Astrocyte of the spinal cord (primary cell): ENCODE measurements at places on chromosomes 6 and 20.

GRCh38 chr6:114140416-114140815 lies 169.5 kb upstream of the HDAC2 start:
- DNase-seq = peak; percentile 12

DNA sequence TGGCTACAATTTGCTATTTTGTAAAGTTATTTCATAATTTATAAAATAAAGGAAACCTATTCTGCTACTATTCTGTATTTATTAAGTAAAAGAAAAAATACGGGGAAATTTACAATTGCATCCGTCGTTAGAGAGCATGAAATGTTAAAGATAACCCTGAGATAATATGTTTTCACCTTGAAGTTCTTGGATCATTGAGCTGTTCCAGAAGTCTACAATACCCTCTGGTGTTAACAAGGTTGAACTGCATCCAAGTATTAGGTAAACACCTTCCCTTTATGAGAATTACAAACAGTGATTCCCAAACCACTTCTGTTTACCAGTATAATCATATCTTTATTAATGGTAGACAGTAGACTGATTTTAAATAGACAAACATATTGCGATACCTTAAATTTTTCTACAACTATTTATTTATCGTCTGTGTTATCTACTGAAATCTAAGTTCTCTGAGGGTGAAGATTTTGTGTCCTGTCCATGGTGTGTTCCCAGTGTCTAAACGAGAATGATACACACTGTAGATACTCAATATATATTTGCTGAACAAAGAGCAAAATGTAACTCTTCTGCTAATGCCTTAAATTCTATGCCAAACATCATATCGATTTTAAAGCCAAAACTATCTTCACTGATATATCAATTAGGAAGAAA lies 28.2 kb downstream of the TBC1D32 start:
- peak; percentile 53 for DNase-seq

GRCh38 chr6:140225701-140226436 lies 851.4 kb upstream of the CITED2 start:
- peak; percentile 52 for DNase-seq

DNA sequence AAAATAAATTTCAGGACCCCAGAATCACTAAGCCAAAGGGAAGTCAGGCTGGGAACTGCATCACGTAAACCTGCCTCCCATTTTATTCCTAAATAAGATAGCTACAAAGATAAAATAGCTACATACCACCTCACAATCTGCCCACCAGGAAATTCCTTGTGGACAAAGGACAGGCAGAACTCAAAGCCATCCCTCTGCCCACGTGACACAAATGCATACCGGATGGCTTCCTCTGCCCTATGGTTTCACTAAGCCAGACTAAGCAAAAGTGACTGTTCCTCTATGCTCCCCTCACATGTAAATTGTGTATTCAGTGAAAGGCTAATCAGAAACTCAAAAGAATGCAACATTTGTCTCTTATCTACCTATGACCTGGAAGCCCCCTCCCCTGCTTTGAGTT lies 15.0 kb downstream of the MBOAT1 start:
- DNase-seq = no peak

DNA sequence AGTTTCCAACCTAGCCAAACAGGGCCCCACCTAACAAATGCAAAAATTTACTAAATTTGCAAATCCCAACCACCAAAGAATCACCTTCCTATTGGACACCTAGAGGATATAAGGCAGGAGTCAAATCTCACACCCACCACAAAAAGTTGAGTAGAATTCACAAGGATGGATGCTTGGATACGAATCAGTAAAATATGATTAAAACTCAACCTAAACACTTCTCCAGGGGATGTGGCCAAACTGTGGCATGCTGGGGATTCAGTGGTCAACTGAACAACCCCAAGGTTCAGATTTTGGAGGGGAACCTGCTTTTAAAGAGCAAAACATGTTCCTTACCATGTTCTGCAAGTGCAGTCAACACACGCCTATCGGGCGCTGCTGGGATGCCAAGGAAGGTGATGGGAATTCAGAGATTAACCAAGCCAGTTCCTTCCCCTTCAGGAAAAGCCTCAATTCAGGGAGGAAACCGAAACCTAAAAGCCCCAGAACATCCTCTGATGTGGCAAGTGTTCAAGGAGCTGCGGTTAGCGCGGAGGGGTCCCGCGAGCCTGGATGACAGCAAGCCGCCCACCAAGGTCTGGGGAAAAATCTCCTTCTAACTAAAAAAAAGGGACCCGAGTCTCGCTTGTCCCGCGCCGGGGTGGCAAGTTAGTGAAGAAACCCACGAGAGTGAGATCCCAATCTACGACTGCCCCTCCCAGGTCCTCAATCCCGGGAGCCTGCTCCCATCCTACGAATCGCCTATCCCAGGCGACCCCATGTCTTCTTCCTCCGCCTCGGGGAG lies 902 bp downstream of the SAMHD1 start:
- DNase-seq = no peak

GRCh38 chr6:142702501-142703460 lies 242.2 kb downstream of the HIVEP2 start:
- no peak for DNase-seq

GRCh38 chr6:135820340-135820739 lies 31.2 kb upstream of the PDE7B start:
- no peak for DNase-seq

GRCh38 chr20:1401451-1401907 lies 8.6 kb upstream of the FKBP1A start:
- no peak for DNase-seq

- no peak for DNase-seq
Measured at GRCh38 chr6:168365422-168366165, 46.0 kb upstream of the DACT2 start.

DNA sequence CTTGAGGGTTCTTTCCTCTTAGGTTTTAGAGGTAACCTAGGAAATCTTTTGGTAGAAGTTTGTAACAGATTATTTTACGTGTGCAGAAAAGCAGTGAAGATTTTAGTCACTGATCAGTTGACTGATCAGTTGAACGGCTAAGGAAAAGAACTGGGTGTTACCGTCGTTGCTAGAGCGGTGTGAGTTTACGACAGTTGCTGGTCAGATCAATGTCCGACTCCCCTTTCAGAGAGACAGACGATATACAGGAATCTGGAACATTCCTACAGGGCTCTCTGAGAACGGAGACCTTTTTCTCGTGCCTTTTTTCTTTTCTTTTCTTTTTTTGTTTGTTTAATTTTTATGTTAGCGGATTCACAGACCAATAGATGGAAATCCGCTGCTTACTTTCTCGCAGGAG lies 132.1 kb upstream of the ZNF184 start:
- DNase-seq = peak; percentile 32

DNA sequence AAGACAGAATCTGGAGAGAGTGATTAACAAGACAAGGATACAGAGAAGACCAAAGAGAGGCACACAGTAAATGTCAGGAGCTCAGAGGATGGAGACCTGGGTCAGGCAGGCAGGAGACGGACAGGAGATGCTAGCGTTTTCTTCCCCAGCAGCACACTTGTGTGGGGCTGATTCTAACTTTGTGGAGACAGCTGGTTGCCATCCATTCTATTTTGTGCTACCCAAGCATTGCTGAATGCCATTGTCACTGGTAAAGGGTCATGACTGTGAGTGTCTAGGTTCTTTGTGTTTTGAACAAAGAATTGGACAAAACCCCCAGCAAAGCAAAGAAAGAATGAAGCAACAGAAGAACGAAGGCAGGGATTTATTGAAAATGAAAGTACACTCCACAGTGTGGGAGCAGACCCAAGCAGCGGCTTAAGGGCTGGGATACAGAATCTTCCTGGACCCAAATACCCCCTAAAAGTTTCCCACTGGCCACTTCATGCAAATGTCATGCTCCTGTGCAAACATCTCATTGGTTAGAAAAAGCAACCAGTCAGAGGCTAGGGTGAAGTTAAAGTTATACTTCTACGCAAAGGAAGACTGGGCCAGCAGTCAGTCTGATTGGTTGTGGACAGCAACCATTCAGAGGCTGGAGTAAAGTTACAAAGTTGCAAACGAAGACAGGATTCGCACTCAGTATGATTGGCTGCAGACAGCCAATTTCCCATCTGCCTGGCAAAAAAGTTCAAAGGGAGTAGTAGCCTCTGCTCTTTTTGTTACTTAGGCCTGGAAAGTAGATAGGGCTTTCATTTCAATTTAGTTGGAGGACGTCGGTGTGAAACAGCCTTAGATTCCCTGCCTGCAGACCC lies 17.5 kb downstream of the PTK7 start:
- DNase-seq = peak; percentile 82

- DNase-seq = no peak
Measured at GRCh38 chr6:119006974-119007373, 71.5 kb downstream of the FAM184A start.

DNA sequence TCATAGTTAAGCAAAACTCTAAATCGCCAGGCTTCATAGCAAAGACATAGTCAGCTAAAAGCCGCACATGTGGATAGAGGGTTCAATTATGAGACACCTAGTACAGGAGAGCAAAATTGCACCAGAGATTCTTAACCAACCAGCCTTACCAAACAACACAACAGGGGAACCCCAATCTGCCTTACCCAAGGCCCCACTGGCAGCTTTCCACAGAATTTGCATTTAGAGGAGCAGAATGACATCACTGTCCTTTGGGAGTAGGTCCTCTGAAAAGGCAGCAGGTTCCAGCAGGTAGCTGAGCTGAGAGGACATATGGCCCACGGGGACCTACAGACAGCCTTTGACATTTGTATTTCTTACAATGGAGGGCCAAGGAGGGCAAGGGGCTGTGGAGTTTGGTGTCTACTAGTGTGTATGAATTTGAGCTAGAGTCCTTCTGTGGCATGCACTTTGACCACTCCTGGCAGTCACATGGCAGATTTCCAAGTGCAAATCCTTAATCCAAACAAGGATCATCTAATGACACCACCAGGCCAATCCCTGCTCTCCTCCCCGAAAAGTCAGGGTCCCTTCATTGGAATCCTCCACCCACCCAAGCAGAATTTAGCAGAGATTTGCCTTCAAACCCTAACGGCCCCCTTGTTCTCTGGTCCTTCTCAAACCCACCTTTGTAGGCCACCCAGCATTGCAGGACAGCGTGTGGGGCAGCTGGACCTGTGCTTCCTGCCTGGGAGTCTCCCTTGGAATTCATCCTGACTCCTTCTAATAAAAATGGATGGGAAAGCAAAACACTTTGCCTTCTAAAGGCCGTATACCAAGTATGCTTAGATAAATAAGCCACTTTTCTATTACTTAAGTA lies 171.2 kb upstream of the SUPT3H start:
- DNase-seq = no peak

DNA sequence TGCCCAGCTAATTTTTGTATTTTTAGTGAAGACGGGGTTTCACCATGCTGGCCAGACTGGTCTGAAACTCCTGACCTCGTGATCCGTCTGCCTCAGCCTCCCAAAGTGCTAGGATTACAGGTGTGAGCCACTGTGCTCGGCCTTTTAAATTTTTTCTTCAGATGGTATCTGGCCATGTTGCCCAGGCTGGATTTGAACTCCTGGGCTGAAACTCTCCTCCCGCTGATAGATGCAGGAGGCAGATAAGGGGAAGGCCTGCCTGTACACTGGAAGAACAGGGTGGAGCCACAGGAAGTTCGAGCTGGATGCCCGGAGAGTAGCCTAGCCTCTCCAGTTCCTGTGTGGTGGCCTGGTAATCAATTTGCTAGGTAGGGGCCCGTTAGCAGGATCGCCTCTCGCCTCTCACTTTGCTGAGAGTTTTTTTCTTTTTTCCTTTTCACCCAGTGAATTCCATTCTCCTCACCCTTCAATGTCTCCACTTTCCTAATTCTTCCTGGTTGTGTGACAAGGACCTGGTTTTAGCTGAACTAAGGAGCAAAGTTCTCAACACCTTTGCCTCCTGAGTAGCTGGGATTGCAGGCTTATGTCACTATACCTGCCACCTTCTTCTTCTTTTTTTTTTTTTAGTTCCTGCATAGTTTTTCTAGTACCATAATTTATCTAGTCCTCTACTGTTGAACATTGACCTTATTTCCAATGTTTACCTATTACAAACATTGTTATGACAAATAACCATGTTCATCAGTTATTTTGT lies 19.4 kb upstream of the ITCH start:
- DNase-seq = no peak

DNA sequence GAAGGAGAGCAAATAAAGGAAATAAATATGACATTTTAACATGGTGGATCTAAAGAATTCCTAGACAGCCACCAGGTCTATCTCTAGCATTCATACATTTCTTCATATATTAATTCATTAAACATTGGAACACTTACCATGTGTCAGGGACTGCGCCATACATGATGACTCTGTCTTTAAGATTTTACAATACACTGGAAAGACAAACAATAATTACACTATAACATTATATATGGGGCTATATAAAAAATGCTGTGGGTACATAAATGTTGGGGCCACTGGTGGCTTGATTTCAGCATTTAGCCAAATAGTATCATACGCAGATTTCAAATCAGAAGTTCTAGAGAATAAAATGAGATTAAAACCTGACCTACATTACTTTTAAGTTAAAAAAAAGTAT lies 33.3 kb upstream of the PKIB start:
- no peak for DNase-seq

GRCh38 chr6:52543262-52543661 lies 33.6 kb downstream of the TRAM2 start:
- DNase-seq = no peak

DNA sequence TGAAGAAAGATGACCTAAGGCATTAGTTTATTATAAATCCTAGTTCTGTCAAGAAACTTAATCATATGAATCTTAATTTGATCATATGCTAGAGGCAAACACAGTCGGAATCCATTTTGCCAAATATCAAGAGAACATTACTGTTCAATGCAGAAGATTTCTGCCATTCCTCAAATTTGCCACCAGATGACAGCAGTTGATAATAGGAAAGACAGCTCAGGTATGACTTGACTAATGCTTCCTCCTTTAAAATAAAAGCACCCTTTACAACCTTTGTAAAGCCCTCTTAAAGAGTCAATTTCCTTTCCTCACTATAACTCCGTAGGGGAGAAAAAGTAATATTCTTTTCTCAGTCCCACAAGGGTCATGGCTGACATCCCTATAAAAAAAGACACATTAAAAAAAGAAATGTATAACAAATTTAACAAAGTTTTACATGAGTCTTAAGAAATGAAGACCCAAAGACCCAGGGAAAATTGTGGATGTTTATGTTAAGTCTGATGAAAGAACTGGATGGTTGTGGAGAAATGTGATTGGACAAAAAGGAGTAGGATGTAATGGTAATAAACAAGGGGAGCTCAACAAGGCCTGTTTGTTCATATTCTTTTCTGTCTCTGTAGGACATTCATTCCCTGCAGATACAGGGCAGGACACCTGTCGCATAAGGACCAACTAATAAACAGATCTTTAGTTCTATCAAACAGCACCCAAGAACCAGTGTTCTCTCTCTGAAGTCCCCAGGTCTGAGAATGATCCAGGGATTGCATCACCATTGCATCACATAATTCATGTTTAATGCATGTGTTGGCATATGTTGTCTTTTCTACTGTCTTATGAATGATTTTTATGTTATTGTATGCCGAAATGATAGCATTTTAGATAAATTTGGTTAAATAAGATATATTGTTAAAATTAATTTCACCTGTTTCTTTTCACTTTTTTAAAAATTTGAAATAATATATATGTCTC lies 23.0 kb upstream of the IL17A start:
- DNase-seq = peak; percentile 4

DNA sequence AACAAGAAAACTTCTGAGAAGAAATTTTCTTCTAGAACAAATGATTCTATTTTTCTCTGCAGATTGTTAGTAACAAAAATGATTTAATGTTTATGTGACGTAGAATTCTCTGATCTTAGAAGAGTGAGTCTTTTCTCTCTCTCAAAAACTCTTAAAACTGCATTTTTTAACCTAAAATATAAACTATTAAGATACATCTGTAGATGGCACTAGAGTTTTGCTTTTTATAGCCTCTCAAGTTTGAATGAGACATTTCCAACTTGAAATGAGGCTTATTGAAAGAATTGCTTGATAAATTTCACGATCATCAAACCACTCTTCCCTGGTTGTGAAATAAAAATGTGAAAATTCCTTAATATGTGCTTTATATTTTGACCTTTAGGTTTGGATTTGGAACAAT lies 53.8 kb downstream of the PHF3 start:
- peak; percentile 7 for DNase-seq
